ENCODE measurements at places on chromosomes 11 and 22.

GRCh38 chr11:98536023-98536422 is 484.7 kb upstream of the CNTN5 start:
- no peak for DNase-seq

DNA sequence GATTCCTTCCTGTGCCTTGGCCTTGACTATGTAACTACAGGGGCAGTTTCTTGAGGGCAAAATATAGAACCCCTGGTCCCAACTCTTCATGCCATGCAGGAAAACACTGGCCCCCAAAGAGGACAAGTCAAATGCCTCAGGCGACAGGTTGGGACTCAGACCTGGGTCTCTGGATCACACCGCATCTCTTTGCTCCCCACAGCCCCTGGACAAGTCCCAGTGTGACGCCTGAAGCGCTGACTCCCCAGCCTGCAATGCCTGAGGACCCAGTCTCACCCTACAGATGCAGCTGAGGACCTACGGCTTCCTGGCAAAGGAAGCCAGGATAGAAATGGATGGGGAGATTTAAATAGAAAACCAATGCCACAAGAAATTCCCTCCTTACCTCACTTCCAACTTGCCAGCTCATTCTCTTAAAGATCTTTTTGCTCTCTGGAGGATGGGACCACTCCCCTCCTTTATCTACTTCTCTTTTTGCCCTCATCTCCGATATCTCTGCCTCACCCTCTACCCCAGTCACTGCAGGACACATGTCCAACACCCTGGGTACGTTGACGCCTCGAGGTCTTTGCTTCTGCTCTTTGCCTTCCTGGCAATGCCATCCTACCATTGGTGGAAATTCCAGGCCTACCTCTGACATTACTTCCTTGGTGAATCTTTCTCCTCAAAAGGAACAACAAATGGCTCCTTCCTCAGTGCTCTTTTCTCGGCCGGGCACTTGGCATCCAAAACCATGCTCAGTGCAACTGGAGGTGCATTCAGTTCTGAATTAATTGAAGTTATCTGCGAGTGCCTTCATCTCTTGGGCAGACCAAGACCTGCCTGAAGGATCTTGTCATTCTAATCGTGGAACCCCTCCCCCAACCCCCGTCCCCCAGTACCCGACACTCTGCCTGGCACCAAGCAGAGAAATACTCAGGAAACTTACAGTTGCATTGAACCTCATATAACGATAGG is 2.0 kb upstream of the PRDM11 start:
- no peak for DNase-seq

DNA sequence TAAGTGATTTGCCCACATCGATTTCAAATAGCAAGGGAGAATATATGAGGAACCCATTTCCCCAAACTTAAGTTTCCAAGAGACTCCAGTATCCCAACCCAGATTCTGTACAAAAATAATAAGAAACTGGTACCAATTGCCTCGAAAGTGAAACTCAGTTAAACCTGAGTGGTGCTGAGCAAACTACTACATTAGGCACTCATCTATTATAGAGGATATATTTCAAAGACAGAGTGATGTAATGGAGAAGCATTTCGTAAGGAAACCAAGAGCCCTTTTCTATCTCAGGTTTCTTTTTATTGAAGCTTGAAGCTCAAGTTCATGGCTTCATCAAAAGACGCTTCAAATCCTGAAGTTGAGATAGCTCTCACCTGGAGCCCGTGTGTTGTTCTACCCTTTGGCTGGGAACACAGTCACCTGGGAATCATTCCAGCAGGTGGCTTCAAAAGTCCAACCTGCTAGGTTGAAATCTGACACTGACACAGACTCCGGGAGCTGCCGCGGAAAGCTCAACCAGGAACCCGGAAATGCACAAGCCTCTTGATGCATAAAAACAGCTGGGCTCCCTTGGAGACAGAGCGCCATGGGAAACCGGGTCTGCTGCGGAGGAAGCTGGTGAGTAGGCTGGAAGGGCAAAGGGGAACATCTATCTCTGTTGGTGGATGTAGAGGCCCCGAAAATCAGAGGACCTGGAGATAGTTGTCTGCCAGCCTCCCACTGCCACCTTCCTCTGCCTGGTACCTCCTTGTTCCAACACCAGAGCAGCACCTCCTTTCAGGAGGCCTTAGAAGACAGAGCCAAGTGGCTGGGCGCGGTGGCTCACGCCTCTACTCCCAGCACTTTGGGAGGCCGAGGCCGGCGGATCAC is at the start of gene C11orf52:
Gene C11orf52 (plus strand): TSS at position 524 of the 867 bp plus-strand sequence. CDS start 60 bp downstream, at position 584.
- DNase-seq: no peak

GRCh38 chr22:38901111-38901641 is 29.2 kb upstream of the CBX6 start:
- no peak for DNase-seq

GRCh38 chr22:36010882-36011281 is 17.7 kb downstream of the RBFOX2 start:
- DNase-seq: no peak

DNA sequence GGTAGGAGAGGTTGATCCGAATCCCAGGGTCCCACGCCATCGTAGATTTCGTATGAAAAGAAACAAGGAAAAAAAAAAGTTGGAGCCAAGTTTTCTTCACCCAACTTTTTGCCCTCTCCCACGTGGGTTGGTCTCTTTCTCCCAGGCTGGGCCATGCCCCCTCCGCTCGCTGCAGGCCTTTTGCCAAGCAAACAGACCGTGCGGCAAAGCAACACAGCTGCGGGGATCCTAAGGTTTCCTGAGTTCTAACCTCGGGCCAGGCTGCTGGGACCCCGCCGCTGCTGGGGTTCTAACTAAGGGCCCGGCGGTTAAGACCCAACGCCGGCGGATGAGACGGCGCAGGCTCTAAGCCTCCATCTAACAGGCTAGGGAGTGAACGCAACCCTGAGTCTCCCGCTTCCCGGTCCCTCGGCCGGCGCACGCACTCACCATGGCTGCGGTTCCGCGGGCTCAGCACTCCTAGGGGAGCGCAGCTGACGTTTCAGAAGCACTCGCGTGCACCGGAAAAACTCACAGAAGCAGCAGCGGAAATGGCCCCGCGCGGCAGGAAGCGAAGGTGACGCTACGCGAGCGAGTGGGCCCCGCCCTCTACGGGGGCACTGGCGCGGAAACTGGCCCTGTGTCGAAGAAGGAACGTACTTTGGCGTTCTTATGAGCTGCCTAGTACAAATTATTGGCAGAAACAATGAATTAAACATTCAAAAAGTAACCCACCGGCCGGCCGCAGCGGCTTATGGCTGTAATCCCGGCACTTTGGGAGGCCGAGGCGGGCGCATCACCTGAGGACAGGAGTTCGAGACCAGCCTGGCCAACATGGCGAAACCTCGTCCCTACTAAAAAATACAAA is at the start of gene SNU13:
Gene SNU13 (minus strand): TSS at position 503 of the 847 bp plus-strand sequence. CDS start 71 bp downstream, at position 432.
- peak; percentile 91 for DNase-seq

DNA sequence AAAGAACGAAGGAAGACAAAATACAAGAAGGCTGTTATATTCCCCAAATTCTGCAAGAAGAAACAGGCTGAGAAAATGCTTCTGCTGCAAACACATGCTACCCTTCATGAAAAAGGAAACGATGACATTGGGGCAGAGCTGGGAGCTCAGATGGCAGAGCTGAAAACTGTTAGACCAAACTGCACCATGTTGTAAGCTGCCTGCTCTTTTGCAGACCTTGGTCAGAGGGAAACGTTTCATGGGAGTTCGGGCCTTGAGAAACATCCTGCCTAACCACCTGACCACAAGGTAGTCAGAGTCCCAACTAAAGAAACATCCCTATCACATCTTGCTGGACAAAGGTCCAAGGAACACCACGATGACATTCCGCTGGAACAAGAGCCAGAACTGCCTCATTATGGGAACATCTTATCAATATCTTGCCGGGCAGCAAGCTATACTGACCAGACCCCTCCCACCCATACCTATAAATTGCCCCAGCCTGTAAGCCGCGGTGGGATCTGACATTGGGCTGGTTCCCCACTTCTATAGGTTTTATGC is 110.7 kb upstream of the CTSC start:
- DNase-seq: no peak

GRCh38 chr11:114416441-114416961 is 16.0 kb downstream of the RBM7 start:
- DNase-seq: no peak

GRCh38 chr22:24751518-24751917 is 23.0 kb downstream of the PIWIL3 start:
- no peak for DNase-seq

DNA sequence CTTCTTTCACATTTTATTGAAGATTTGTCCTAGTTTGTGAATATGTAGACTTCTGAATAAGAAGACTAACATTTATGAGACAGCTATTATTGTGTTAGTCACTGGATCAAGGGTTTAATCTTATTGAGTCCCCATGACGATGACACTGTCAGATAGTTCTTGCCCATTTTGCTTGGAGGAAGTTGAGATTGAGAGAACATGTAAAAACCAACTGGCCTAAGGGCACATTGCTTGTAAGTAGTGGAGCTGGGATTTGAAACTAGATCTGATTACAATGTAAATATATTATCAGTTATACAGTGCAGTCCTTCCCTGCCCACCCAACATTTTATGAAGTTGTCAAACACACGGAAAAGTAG is 134.7 kb downstream of the HIPK3 start:
- no peak for DNase-seq

DNA sequence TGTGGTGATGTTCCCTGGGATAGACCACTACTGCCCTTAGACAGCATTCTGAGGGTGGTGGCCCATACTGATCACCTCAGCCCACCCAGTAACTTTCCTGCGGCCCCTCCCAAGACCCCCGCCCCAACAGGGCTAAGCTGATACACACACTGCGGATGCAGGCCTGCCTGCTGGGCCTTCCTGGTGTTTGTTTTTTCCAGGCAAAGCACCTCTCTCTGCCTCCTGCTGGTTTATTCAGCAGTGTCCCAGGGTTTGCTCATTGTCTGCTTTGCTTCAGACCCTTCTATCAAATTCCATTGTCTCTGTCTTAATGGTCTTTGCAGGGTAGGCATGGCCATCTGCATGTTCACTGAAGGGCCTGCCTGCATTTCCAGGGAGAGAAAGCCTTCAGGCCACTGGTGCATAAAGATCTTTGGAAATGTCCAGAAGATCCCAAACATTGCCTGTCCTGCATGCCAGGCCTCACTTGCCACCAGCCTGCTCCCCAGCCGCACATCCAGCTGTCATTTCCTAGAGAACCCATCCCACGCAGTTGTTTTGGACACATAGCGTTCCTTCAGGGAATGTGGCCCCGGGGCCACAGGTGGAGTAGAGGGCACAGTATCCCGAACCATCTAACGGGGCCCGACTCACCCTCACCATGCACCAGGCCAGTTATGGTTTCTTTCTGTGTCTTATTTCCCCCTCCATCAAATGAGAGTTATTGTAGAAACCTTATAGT is 50.2 kb downstream of the BCR start:
- DNase-seq: no peak

DNA sequence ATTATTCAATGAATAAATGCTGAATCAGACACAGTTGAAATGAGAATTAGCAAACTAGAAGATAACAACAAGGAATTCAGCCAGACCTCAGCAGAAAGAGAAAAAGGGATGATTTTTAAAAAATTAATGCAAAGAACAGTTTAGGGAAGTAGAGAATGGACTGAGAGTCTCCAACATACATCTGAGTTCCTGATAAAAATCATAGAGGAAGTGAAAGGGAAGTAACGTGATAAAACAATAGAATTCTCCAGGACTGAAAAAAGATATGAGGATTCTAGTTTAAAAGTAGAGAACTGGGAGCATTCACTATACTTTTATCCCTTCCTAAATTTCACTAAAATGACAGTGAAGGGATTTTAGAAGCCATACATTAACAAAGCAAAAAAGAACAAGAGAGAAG is 592.0 kb downstream of the SOX6 start:
- no peak for DNase-seq

GRCh38 chr22:46297151-46297812 is 612 bp downstream of the GTSE1 start:
- DNase-seq: no peak

DNA sequence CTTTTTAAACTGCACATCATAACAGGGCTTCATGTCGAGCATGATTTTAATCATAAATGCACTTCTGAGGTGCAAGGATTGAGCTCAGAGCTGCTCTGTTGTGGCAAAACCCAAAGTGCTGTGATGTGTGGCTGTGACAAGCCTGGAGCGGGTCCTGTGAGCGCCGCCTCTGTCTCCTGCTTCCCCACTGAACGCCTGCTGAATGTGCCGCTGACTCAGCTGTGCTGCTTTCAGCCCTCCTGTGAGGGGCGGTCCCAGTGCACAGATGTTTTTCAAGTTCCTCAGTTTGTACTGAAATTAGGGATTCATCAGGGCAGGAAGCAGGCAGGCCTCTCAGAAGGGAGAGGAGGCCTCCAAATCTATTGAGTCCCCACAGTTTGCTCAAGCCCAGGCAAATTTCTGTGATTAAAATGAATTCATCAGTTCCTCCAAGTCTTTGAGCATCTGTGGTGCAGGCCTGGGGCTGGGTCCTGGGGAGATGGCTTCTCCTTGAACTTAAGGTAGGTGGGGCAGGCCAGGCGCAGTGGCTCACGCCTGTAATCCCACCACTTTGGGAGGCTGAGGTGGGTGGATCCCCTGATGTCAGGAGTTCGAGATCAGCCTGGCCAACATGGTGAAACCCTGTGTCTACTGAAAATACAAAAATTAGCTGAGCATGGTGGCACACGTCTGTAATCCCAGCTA is 3.0 kb upstream of the GTSE1 start:
- no peak for DNase-seq

DNA sequence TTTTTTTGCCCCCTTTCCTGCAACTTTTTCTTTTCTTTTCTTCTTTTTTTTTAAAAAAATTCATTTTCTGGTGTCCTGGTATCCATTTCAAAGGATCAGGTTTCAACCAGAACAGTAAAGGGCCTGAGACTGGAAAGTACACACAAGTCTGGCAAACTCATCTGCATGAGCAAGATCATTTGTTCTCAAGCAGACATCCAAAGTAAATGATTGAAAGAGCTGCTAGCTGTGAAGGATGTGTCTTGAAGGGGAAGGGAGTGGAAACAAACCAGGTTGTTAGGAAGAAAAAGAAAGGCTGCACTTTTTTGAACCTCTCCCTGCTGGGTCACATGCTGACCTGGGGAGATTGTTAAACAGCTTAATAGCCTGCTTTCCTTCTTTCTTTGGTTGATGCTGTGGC is 5.3 kb downstream of the YAP1 start:
- no peak for DNase-seq

DNA sequence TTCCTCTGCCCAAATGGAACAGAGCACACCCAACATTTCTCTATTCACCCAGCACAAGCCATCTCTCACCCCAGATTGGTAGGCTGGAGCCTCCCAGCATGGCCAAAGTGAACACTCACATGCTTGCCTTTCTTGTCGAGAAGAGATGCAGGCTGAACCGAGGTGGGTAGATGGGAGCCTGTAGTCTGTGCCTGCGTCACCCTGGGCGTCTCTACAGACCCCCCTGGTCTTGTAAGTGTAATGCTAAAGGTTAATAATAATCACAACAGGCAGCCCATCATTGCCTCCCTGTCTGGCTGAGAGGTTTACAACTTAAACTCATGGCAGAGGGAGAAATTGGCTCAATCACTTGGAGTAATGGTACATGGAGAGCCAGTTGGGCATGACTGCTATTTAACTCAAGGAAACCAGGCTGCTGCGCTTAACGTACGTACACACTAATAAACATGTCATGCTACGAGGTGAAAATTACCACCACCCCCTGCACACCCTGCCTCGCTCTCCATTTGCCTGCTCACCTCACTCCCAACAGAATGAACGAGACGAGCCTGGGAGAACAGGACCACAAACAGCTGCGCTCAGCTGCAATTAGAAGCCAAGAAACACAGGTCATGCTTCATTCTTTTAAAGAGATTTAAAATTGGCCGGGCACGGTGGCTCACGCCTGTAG is 9.1 kb upstream of the ZBTB16 start:
- no peak for DNase-seq
